ENCODE measurements at places on chromosomes 12 and 14.

- DNase-seq, result no peak
These were observed 120.1 kb downstream of the TTC7B start for GRCh38 chr14:90695997-90696660.

DNA sequence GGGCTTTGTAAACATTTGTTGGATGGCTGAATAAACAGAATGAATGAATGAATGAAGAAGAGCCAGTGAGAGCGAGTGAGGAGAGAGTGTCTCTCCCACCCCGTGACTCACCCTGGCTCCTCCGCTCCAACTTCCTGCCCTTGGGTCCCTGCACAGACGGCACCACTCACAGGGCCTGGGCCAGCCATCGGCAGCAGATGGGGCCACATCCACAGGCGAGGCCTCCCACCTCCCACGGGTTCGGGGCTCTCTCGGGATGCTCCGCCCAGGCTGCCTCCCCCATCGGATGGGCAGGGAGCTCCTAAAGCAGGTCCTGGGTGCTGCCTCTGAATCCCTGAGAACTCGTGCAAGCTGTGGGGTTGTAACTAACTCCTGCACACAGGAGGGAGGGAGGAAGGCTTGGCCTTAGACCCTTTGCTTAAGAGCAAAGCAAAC lies 41.3 kb downstream of the CCNK start:
- DNase-seq, result peak; percentile 60

DNA sequence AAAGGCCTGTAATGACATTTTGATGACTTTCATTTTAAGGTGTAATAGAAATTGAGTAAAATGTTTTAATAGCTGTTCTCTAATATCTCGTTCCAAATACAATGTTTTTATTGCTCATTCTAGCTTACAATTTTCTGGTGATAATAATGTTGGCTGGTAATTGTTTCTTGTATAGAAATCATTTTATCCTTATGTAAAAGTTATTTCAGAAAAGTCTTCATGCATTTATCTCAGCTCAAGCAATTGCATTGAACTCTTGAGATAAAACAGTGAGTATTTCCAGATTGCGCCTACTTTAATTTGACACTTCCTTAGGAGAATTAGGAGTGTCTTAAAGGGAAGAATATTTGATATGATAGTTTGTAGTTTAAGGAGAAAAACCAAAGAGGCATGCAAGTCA lies 4.0 kb downstream of the RMST start:
- DNase-seq, result no peak

- DNase-seq, result no peak
These were observed 32.3 kb downstream of the RALGAPA1 start for GRCh38 chr14:35776823-35777222.

- no peak for DNase-seq
These were observed 6.3 kb downstream of the FBXL14 start for GRCh38 chr12:1587927-1588574.

DNA sequence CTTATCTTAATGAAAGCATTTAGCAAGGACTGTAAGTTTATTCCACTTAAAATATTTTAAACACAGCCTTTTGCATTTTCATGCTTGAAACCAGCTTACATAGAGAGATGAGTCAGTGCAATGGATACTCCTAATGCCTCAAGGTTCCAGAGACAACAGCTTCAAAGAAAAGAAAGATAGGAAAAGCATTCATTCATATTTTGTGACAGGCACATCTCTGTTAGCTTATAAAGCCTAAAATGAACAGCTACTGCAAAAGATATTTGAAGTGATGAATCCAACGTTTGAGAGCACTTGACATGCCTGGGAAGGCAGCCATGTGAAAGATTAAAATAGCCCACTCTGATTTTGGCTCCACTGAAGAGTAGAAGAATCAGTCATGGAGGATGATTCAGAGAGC lies 814.5 kb downstream of the RPS29 start:
- DNase-seq, result no peak

DNA sequence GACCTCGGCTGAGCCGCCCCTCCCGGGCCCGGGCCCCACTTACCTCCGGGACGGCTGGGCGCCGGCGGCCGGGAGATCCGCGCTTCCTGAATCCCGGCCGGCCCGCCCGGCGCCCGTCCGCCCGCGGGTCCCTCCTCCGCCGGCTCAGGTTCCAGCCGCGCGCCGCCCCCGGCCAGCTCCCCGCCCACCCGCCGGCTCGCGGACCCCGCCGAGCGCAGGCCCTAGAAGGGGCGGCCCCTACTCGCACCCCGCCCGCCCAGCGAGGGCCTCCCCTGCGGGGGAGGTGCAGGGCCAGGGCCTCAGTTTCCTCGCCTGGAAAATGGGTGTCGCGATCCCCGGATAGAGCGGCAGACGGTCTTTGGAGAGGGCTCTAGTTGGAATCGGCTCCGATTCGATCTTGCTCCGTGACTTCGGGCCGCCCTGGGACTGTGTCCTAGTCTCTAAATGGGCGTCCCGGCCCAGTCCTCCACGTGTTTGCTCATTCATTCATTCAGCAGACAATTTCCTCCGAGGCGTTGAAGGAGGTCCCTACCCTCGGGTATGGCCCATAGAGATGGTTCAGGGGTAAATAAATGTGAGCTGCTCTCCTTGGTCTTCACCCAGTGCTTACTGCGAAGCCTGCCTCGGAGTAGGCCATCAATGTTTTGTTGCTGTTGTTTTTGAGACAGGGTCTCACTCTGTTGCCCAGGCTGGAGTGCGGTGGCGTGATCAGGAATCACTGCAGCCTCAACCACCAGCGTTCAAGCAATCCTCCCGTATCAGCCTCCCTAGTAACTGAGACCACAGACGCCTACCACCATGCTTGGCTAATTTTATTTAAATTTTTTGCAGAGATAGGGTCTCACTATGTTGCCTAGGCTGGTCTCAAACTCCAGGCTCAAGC lies at the start of gene TRPV4:
TSS of gene TRPV4 (minus strand) at position 92 of the 883 bp plus-strand sequence. CDS start 18,602 bp downstream, outside the sequence.
- peak; percentile 14 for DNase-seq

- DNase-seq, result no peak
These were observed 753.6 kb upstream of the STXBP6 start for GRCh38 chr14:25803386-25804018.

GRCh38 chr14:105285174-105285573 lies 15.6 kb downstream of the BRF1 start:
- DNase-seq, result no peak

DNA sequence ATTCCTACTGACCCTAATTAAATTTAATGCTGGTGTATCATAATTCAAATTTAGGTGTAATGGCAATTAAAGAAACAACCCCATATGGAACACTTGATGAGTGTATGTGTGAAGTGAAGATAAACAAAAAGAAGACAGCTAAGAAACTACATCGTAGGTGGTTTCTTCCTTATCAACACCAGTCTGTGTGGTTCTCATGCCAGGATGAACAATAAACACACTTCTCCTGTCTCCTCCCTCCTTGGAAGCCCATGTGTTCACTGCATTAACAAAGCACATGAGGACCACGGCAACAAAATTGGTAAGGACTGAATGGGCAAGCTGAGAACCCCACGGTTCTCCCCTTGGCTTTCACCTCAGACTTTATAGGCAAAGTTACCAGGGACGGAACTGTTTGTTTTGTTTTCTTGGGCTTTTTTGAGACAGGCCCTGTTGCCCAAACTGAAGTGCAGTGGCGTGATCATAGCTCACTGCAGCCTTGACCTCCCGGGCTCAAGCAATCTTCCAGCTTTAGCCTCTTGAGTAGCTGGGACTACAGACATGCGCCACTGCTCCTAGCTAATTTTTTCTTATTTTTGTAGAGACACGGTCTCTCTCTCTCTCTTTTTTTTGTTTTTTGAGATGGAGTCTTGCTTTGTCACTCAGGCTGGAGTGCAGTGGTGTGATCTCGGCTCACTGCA lies 71.0 kb downstream of the TRAFD1 start:
- no peak for DNase-seq

DNA sequence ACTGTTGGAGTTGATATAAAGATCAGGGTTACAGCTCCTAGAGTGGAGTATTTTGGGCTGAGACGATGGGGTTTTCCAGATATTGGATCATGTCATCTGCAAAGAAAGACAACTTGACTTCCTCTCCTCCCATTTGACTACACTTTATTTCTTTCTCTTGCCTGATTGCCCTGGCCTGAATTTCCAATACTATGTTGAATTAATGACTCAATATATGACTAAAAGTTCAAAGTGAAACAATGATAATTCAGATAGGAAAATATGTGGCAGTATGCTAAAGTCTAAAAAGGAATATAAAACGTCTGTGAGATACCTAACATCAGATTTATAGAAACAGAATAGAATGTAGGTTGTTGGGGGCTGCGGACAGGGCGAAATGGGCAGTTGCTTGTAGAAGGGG lies 72.2 kb downstream of the BHLHE41 start:
- DNase-seq, result no peak

- no peak for DNase-seq
These were observed 98.1 kb downstream of the GAS2L3 start for GRCh38 chr12:100671396-100672074.

- DNase-seq, result peak; percentile 86
These were observed 31.3 kb upstream of the SMUG1 start for GRCh38 chr12:54220092-54220557.

DNA sequence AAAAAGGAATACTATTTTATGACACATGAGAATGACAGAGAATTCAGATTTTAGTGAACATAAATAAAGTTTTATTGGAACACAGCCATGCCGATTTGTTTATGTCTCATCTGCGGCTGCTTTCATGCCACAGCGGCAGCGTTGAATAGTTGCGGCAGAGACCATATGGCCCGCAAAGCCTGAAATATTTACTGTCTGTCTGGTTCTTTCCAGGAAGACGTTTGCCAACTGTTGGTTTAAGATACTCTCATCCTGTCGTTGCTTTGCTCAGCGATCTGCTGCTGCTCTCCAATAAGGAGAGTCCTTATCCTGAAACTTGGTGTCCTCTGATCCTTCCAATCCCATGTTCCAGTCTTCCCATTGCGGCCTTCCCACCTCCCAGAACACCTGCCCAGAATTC lies 89.9 kb downstream of the SLC24A4 start:
- DNase-seq, result peak; percentile 47

DNA sequence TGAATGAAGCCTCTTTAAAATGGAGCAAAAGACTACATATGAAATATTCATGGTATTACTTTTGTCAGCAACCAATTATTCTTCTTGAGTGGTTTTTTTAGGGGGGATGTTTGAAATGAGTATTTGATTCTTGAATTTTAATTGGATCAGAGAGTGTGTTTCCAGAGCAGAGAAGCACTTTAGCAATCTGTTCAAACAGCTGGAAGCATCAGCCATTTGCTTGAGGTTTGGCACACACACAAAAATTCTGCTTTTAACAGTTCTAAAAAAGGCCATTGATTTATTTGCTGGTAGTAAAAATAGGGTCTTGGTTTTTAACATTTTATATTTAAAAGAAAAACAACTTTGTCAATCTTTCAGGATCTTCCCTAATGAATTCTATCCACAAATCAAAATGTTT lies 292.7 kb downstream of the LRFN5 start:
- DNase-seq, result peak; percentile 39

GRCh38 chr12:117526757-117527478 lies 165.5 kb upstream of the NOS1 start:
- no peak for DNase-seq

DNA sequence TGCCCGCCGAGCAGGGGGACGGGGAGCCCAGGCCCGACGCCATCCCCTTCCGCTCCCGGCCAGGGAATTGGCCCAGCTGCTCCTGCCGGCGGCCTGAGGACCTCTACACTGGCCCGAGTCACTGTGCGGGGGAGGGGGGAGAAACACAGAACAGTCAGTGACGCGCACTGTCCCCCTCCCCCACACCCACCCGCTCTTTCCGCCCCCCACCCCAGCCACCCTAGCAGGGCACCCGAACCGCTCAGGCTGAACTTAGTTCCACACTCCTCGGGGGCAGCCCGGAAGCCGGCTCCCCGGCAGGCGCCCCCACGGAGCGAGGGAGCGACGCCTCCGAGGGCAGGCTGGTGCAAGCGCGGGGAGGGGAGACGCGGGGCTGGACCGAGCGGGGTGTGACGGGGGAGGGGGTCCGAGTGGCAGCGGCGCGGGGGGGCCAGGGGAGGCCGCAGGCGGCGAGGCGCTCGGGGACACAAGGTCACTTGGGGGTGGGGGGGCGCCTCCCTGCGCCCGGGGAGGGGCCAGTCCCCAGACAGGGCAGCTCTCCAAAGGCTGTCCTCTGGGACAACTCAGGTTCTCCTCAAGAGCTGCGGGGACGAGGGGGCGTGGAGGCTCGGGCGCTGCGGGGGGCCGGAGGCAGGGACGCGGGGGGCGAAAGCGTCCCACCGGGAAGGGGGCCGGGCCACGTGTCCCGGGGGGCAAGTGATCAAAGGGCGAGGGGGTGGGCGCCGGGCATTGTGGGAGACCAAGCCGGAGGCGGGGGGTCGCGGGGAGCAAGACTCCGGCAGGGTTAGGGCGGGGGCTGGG lies 648 bp downstream of the CHD4 start:
- DNase-seq, result peak; percentile 34

DNA sequence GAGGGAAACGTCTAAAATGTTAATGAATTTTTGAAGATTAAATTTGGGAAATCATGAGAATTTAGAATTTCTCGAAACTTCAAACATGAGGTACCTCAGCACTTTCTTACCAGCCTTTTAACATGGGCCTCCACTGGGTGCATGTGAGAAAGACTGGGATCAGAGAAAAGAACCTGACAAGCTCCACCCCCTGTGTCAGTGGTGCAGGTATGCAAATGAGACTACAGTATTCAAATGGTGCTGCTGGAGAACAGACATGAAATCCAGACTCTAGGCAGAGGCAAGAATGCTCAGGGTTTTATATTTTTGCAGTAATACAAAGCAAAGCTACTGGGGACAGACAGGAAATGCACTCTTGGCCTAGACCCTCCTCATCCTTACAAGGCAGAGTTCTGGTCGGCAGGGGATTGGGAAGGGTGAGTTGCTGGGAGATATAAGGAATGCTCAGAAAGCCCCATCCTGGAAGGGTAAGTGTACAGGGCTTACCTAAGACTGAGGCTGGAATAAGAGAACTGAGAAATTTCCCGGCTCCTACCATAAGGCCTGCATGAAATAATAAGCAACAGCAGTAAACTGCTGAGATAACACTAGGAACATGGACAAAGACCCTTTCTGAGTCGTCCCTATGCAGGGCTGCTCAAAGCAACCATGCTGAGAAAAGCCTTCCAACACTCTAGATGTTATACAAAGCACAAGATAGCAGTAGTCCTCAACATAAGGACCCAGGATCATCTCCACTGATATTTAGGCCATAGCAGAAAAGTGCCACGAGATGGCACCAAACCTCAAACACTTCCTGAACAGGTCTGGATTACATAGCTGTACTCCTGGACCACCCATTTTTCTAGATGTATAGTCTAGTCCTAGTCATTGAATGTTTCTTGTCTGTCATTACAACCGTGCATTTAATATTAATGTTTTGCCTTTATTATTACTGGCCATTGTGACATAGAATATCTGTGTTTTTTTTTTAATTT lies 260.8 kb downstream of the RASSF9 start:
- DNase-seq, result peak; percentile 70

DNA sequence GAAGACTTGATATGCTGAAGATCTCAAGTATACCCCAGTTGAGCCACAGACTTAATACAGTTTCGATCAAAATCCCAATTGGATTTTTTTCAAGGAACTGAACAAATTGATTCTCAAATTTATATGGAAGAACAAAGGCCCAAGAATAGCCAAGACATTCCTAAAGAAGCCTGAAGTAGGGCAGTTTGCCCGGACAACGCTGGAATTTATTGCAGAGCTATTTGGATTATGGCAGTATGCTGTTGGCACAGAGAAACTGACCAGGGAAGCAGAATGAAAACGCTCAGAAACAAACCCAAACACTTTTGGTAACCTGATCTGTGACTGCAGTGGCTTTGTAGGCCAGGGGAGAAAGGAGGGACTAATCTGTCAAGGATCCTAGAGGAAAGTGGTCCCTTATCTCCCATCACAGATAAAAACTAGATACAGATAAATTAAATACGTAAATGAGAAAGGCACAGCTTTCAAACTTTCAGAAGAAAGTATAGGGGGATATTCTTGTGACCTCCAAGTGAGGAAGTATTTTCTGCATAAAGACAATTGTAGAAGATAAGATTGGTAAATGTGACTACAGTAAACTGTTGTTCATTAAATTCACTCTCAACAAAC lies 35.9 kb upstream of the GSC start:
- DNase-seq, result peak; percentile 5
